ENCODE measurements at places on chromosomes 16 and 17.
A peak's percentile ranks its signal among the peaks of the same experiment; 100 is the strongest.

- no peak for DNase-seq
Observed at GRCh38 chr16:56969769-56970168, 8.0 kb downstream of the CETP start.

- no peak for DNase-seq
Observed at GRCh38 chr17:17216236-17216635, 10.1 kb upstream of the PLD6 start.

GRCh38 chr16:81680444-81681275, 98.4 kb upstream of the PLCG2 start:
- no peak for DNase-seq

- no peak for DNase-seq
Observed at GRCh38 chr17:42774066-42774745, 957 bp downstream of the VPS25 start.

DNA sequence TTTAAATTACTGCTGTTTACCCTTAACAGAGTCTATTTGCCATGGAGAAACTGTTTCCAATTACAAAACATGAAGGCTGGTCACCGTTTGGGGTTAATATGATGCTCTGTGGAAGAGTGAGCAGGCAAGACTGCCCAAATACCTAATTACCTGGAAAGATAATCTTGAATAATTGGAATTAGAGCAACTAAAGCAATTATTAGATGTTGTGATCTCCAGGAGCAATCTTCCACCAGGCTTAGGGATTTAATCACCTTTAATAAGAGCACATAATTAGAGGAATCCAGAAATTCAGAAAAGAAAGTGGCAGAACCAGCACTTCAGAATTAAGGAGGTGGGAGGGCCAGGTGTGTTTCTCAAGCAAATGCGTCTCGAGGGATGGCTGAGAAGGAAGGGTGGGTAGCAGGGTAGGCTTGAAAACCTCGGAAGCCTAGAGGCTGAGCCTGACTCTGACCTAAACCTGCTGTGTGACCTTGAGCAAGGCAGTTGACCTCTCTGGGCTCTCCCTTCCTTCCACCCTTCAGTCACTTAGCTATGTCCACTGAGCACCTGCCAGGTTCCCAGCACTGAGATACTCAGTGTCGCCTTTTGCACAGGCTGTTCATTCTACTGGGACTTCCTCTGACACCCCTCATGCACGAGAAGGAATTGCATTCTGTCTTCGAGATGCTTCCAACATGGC, 113.2 kb downstream of the GSG1L start:
- DNase-seq: no peak

- DNase-seq: no peak
Observed at GRCh38 chr17:15377200-15377599, 35.8 kb upstream of the TEKT3 start.

- peak; percentile 96 for DNase-seq
Observed at GRCh38 chr17:58280480-58281217, at the start of gene MPO. MPO (minus strand) TSS chr17:58280935; CDS start chr17:58280758, 177 bp downstream.

DNA sequence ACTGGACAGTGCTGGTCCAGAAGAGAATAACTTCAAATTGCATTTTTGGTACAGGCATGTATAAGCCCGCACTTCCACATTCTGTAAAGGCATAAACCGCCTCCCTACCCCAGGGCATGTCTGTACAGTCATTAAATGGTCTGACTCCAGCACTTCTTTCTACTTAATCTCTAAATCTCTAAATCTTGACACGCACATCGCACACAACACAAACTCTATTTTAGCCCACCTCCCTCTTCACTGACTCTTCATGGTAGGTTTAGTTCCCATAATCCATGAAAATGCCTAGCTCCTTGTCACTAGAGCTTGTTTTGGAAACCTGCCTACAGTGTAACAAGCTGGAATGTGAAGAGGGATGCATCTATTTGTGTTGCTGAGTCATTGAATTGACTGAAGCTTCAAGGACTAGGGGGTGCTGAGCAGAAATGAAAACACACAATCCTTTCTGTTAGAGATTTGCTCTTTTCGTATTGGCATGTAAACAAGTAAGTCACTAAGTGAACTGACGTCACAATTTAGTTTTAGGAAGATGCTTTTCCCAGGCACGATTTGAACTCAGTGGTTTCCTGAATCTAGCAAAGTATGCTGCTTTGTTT, 1.6 kb upstream of the DUSP14 start:
- peak; percentile 24 for DNase-seq

GRCh38 chr17:56031636-56032035, 121.6 kb upstream of the ANKFN1 start:
- DNase-seq: no peak

DNA sequence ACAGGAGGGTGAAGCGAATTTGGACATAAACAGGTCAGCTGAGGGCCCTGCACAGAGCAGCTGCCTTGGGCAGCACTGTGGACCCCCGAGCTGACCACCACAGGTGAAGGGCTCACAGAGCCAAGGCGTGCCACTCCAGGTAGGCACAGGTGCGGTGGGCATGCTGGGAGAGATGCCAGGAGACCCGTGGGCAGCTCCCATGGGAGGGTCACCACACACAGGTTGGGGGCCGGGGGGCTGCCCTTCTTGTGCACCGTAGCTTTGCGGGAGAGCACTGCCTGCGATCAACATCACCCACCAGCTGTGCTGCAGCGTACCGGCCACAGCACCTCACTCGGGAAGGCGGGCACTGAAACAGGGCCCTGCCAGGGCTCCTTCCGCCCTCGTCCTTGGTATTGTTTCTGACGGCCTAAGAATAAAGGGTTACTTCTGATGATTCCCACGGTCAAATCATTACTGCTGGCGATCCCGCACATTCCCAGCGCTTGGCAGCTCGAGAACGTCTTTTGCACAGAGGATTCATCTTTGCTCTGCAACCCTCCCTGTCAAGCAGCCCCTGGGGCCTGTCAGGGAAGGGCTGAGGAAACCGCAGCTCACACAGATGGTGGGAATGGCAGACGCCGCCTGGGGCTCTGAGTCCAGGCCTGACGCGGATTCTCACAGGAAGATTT, 181.7 kb downstream of the BANP start:
- no peak for DNase-seq

GRCh38 chr17:76840443-76840767, 27.8 kb upstream of the MGAT5B start:
- no peak for DNase-seq

- DNase-seq: no peak
Observed at GRCh38 chr16:15439102-15439501, 4.7 kb downstream of the BMERB1 start.

- peak; percentile 45 for DNase-seq
Observed at GRCh38 chr17:19996502-19996901, 12.7 kb upstream of the SPECC1 start.

- DNase-seq: no peak
Observed at GRCh38 chr17:850851-851763, 69.0 kb downstream of the MRM3 start.

- peak; percentile 40 for DNase-seq
Observed at GRCh38 chr16:66662445-66663194, 33.9 kb downstream of the CMTM4 start.

DNA sequence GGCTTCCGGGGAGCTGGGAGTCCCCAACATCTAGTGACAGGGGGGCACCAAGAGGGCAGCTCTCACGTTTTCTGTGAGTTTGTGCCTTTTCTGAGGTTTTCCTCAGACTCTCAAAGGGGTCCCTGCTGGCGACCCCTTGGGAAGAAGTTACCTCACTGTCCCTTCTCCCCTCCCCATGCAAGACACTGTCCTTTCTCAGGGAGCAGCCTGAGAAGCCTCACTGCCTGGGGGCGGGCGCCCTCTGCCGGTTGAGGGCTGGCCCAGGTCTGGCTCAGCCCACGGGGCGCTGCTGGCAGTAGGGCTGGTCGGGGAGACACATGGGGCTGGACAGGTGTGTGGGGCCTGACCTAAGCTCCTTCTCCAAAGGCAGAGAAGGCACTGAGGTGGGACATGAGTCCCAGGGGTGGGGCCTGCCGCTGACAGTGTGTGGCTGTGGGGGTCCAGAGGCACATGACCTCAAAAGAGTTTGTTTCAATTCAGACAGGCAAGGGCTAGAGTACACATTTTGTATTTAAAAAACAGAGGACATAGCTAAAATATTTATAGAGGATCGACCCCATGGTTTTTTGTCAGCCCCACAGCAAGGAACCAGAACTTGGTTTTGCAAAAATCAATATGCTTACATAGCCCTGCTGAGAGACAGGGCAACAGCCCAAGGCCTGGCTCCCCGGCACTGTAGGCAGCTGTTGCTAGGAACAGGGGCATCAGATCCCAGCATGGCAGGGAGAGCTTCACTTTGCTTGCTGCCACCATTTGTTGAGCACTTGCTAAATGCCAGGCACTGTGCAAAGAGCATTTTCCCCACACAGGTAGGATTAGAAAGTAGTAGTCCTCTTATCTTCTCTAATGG, 18.5 kb upstream of the ALDH3A1 start:
- DNase-seq: peak; percentile 24

GRCh38 chr16:2271848-2272461, 4.0 kb upstream of the RNPS1 start:
- DNase-seq: no peak

- DNase-seq: no peak
Observed at GRCh38 chr17:3890082-3890877, 2.6 kb downstream of the CAMKK1 start.

GRCh38 chr16:9300252-9300651, 208.8 kb downstream of the HAPSTR1 start:
- no peak for DNase-seq

DNA sequence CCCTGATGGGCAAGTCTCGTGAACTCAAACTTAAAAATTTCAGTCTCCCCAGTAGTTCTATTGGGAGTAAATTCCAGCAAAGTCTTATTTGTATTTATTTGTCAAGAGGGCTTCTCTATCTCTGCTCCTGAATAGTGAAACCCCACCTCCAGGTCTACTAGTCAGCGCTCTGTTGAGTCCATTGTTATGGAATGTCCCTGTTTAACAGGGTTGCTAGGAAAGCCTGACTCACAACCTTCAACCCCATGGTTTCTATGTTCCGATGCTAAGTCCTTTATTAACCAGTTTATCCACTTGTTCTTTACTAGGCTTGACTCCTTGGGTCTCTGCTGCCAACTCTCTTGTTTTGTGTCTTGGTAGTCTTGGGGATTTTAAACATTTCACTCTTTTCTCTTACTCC, 250.7 kb upstream of the MYOCD start:
- no peak for DNase-seq

DNA sequence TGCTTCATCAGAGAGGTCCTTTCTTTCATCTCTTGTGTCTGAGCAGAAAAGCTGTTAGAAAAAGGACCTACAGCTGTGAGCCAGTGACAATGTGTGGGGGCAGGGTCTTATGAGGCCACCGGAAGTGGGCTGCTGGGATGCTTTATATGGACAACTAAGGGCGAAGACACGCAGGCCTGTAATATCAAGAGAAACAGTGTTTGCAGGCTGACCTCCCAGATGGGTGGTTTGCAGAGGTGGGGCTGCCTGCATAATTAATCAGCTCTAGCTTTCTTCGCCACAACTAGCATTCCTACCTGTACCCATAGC, 30.4 kb upstream of the SALL1 start:
- DNase-seq: no peak

DNA sequence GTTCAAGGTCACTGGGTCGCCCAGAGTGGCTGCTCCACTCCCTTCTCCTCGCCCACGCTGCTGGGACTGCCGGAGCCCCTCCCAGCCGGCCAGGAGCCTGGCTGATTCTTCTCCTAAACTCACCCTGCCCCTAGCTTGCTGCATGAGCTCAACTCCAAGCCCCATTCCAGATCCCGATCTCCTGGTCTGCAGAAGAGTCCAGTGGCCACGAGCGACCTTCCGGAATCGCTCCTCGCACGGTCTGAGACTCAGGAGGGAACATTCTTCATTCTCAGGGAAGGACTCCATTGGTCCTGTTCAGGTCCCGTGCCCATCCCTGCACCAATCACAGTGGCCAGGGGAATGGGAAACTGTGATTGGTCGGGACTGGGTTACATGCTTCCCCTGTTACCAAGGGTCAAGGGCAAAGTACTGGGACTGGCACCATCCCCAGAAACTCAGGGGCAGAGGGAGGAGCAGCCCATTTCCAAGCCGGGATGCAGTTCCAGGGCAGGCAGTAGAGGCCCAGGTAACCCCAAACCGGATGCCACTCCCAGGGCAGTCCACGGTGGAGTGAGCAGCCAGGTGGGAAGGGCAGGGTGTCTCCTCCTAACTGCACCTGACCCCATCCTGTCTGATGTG, 24.5 kb upstream of the CIBAR2 start:
- no peak for DNase-seq

DNA sequence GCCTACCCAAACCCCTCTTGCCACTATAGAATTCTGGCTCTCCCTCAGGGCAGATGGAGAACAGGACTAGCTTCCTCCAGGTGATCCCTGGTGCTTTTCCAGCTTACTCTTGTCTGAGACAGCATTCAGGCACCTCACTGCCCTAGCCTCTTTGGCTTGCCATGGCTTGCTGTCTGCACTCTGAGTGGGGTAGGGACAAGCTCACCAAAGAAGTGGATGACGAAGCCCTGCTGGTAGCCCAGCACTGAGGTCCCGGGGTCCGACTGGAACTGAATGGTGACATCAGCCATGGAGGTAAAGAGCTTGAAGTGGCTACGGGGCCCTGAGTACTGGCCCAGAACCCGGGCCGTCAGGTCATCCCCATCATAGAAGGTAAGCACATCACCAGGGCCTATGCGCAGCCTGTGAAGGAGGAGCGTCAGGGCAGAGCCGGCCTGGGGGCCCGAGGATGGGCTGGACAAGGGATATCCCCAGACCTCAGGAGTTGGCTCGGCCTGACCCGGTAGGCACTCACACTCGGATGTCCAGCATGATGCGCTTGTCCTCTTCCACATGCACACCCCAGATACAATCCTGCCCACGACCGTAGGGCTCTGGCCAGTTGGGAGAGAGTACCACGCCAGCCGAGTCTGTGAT, 7.6 kb upstream of the PHF12 start:
- no peak for DNase-seq

DNA sequence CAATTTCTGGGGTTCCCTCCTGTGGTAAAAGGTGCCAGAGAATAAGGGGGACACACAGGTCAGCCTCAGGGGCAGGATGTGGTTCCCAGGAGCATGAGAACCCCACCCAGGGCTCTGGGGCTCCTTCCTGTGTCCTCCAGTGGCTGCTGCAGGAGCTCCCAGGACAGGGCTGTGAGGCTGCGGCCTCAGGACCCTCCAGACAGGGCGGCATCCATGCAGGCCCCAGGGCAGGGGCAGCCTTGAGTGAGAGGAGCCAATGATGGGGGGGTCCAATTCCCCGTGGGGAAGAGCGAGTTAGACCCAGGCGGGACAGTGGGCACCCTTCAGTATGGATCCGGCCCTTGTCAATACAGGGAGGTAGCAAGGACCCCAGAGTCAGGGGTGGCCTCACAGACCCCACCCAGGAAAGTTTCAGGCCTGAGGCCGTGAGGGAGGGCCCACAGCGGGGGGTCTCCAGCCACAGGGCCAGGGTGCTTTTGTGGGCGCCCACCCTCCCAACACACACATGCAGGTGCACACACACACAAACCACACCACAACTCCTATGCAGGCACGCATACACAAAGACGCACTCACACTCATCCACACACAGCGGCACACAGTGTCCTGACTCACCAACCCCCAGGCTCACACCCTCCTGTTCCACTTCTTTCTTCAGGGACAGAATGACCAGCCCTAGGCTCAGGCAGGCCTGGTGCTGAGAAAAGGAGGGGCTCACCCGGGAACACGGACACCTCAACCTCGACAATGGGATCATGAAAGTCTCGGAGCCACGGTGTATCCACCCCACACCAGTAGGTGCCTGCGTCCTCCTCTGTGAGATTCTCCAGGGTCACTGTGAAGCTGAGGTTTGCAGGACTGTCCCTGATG, 1.8 kb downstream of the CD300C start:
- DNase-seq: no peak
